CD4-positive, CD25-positive, alpha-beta regulatory T cell (primary cell): ENCODE measurements at places on chromosomes 5 and 9.

- no peak for DNase-seq
These were observed 4.4 kb downstream of the RIMOC1 start for GRCh38 chr5:41908374-41909079.

GRCh38 chr5:176366232-176366894 is 1.1 kb downstream of the ARL10 start:
- DNase-seq, result no peak

GRCh38 chr5:88683506-88684135 is 199.4 kb downstream of the MEF2C start:
- no peak for DNase-seq

- no peak for DNase-seq
These were observed 9.4 kb upstream of the SPATA31D1 start for GRCh38 chr9:81979196-81979595.

DNA sequence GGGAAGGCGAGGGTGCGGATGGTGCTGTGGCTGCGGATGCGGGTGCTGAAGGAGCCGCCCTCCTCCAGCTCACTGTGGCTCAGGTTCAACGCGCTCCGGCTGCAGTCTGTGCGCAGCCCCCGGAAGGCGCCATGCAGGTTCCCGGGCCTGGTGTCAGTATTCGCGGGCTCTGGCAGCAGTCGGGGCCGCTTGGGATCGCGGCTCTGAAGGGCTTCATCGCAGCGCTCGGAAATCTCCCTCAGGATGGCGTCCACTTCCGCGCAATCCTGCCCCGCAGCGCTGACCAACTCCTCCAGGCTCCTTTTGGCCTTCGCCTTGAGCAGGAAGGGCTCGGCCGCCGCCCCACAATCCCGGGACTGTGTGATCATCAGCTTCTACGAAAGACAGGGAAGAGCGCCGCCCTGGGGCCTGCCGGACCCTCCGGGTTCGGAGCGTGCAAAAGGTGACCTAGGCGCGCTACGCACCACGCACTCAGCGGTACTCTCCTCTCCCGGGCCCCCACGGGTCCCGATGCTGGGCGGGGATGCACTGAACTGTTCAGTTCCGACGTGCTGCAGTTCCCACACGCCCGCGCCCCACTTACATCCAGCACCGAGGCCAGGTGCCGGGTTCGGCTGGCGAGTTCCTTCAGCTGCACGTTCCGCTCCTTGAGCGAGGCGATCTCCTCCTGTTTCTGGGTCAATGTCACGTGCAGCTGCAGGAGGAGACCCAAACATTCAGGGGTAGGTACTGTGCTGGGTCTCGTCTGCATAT is 6.5 kb downstream of the MCIDAS start:
- DNase-seq, result no peak

- DNase-seq, result no peak
These were observed 169.2 kb downstream of the SAXO1 start for GRCh38 chr9:18863791-18864190.
